ENCODE measurements at places on chromosomes 16 and 17.

DNA sequence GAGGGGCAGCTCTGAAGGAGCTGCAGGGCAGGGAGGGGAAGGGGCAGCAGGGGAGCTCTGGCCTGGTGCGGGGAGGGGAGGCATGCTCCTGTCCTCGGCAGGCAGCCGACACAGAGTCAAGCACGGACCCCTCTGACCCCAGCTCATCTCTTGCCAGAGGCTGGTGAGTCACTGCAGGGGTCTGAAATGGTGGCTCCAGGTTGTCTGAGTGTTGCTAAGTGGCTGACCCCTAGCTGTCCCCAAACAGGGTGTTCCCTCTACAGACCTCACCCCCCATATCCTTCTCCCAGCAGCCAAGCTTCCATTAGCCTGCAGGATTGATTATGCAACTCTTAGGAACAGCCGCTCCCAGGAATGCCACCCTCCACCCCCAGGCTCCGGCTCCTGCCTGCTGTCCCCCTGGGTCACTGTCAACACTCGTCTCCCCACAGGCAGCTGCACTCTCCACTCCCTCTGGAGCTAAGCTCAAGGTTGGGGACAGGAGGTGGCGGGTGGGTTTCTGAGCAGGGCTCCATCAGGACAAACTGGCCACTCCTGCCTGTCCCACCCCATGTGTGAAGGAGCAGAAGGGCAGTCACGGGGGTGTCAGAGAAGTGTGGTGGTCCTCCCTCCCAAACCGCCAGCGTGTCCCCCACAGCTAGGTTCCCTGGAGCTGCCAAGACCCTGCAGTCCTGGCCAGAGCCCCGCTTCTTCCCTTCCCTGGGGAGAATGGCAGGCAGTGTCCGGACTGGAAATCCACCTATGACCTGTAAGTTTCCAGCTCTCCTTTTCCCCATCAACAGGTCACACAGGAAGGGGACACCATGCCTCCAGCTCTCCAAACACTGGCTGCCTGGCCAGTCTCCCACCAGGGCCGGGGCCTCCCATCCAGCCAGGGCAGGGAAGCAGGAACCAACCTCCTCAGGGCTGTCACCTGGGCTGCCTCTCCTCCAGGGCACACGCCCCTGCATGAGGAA, 1.0 kb downstream of the MYLK3 start:
- H3K27ac ChIP-seq, result no peak overlapping the region
- H3K36me3 ChIP-seq, result no peaks in the 10 kb centered on the region
- H3K4me1 ChIP-seq, result peaks cover 3% of the 10 kb centered on the region
- no peak overlapping the region for H3K4me3 ChIP-seq
- H3K27me3 ChIP-seq, result peaks cover 4% of the 10 kb centered on the region

GRCh38 chr17:49646391-49647255, 31.3 kb downstream of the SPOP start:
- no peaks in the 10 kb centered on the region for H3K36me3 ChIP-seq
- H3K27ac ChIP-seq, result no peak overlapping the region
- no peaks in the 10 kb centered on the region for H3K4me1 ChIP-seq
- no peak for DNase-seq

- H3K36me3 ChIP-seq, result no peaks in the 10 kb centered on the region
- H3K27ac ChIP-seq, result no peak overlapping the region
- DNase-seq, result no peak
- H3K4me3 ChIP-seq, result no peak overlapping the region
- peaks cover 4% of the 10 kb centered on the region for H3K4me1 ChIP-seq
- H3K27me3 ChIP-seq, result peaks cover under 1% of the 10 kb centered on the region
Observed at GRCh38 chr16:84271866-84272265, 22.8 kb upstream of the WFDC1 start.

GRCh38 chr16:31464781-31465260, 5.5 kb downstream of the ARMC5 start:
- H3K27ac ChIP-seq, result no peak overlapping the region
- peaks cover 3% of the 10 kb centered on the region for H3K4me1 ChIP-seq
- no peak overlapping the region for H3K4me3 ChIP-seq
- no peak for DNase-seq
- H3K27me3 ChIP-seq, result peaks cover 4% of the 10 kb centered on the region
- H3K36me3 ChIP-seq, result no peaks in the 10 kb centered on the region

- H3K4me1 ChIP-seq, result peaks cover 5% of the 10 kb centered on the region
- H3K4me3 ChIP-seq, result no peak overlapping the region
- peaks cover 2% of the 10 kb centered on the region for H3K27me3 ChIP-seq
- no peaks in the 10 kb centered on the region for H3K36me3 ChIP-seq
- DNase-seq, result no peak
- H3K27ac ChIP-seq, result no peak overlapping the region
Observed at GRCh38 chr17:6437466-6437865, 2.5 kb upstream of the AIPL1 start.

Data from glutamatergic neuron (in vitro differentiated cells).